ENCODE measurements at places on chromosomes 6 and 20.
A peak's percentile ranks its signal among the peaks of the same experiment; 100 is the strongest.

GRCh38 chr6:70353448-70353847, 50.6 kb upstream of the COL9A1 start:
- ATAC-seq = no peak

DNA sequence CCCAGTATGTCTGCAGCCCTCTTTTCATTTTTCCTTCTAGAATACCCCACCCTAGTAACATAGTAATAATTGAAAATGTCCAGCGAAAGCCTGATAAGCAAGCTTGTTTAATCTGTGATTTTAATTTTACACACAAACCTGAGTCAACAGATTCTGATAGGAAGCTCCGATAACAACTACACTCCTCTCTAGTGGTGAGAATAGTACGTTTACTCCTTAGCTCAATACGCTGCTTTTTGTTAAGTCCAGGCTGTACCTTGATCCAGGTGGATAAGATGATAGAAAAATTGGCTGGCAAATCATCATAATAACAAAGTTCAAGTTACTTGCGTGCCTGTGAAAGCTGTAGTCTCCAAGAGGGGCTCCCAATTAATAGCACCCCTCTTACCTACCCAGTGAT, 25.5 kb upstream of the DCBLD1 start:
- no peak for ATAC-seq

DNA sequence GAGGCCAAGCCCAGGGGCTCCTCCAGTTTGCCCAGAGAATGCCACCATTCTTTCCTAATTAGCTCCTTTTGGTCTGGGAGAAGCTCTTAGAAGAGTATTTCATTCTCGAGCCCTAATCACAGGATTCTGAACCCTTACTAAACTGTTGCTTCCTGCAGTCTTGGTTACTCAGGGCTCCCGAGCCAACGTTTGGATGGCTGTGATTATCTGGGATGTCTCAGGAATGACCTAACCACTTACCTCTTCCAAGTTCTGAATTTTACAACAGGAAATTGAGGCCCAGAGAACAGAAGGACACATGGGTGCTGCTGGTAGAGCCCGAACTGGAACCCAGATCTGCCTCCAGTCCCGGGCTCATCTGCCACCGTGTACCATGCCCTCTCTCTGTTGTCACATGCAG, 22.2 kb upstream of the PNPLA1 start:
- no peak for ATAC-seq

DNA sequence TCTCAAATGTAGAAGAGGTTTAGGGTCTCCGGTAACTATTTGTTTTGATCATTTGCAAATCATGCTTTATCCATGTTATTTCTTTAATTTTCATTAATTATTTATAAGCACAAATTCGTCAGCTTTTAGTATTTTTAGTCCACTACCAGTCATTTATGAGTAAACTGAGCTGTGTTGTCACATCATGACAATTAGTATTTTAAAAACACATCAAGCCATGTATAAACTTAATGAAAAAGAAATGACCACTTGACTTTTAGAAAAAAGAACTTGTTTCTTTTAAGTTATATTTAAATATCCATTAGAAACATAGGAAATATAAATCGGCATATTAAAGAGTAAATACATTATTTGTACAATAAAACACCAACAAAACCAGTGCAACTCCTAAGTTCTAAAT, 2.8 kb downstream of the NKX2-4 start:
- no peak for ATAC-seq

DNA sequence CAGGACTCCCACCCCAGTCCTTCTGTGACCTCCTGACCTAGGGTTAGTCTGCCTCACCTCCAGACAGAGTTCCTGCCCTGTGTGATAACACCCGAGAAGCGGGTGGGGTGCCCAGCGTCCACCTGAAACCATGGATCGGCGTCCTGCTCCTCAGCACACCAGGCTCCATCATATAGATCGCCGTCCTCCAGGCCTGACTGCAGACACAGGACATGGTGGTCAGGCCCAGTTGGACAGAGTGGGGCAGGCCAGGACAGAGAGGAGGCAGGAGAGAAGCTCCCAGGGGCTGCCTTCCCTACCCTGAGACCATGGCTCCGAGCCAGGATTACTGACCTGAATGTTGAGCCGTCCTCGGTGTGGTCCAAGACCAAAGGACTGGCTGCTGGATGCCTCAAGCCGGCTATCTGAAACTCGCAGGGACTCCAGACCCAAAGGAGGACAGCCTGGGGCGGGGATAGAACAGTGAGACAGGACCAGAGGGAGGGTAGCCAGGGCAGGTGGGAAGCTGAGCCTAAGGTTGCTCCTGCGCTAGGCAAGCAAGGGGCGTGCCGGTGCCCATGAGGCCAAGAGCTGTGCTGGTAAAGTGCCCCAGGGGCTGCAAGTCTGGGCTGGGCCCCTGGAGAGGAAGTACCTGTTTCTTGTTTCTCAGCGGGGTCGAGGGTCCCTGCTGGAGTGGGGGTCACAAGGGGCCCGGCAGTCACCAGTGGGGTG, 2.2 kb downstream of the CPXM1 start:
- no peak for ATAC-seq

- peak; percentile 34 for ATAC-seq
These were observed 192.7 kb upstream of the PMEPA1 start for GRCh38 chr20:57902473-57902872.

DNA sequence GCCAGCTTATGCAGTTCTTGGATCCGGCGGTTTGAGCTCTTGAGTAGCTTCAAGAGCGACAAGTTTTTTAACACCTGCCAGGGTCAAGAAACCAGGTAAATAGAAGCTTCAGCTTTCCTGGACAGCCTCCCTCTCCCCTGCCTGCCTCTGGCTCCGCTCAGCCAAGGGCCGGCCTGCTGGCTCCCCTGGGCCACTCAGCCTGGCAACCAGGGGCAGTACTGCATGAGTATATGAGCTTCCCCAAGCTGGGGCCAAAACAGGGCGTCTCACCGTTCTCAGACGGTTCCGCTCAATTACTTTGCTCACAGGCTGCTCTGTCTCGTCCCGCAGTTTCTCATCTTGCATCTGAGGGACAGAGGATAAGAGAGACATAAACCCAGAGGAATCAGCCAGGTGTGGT, 856 bp downstream of the TP53TG5 start:
- no peak for ATAC-seq

DNA sequence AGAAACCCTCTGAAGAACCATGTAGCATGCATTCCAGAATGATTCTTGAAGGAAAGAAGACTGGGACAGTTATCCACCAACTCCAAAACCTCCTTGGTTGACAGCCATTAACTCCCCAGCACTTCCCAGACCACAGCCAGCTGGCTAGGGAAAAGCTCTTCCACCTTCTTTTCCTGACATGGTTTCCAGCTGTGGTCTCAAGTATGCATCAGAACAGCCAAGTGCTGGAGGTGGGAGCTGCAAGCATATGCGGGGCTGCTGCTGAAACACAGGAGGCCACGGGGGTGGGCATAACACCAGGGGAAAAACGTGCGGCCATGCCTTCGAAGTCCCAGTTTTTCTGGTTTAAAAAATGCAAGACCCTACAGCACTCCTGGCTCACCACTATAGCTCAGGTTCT, 108.0 kb upstream of the FAM184A start:
- ATAC-seq = no peak

GRCh38 chr6:42297661-42298060, 80.0 kb upstream of the MRPS10 start:
- no peak for ATAC-seq

GRCh38 chr6:26536571-26537159, 1.5 kb upstream of the HMGN4 start:
- no peak for ATAC-seq

DNA sequence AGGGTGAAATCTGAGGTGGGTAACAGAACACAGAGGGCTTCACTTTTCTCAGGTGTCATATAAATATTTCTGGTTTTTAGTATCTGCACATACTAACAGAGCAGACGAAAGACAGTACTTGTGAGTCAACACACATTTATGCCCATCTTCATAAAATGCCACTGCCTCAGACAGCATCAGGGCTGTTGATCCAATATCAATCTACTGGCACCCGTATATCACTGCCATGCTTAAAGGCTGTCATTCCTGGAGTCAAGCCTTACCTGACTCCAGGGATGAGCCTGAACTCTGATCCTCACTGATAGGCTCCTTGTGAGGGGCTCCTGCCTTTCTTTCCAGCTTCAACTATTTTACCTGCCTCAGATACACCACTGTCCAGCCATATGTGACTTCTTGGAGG, 595.7 kb downstream of the TFAP2B start:
- ATAC-seq = no peak

DNA sequence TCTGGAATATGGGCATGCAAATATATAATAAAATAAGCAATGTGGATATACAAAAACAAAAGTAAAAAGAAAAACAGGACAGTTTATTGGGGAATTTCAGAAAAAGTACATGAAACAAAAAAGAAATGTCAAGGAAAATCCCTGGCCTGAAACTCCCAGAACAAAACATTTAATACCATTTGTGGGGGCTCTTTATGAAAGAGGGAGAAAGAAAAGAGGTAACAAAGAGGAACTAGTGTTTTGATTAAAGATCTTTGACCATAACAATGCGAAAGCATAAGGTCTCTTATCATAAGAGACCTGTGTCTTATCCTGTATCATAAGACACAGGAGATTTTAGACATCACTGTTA, 88.6 kb upstream of the ARID1B start:
- ATAC-seq = no peak

DNA sequence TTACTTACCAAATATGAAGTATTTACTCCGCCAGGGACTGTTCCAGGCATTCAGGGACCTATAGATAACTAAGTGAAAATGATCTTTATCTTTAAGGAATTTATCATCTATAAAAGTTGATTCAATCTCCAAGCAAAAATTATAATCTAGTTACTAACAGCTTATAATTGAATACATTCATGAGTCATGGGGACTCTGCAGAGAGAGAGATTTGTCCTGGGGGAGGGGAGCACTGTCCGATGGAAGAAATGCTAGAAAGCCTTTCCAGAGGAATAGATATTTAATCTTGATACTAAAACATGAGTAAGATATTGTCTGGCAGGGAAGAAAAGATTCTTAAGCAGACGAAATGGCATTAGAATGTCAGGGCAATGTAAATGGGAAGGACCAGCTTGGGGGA, 139.3 kb downstream of the CD164 start:
- no peak for ATAC-seq

DNA sequence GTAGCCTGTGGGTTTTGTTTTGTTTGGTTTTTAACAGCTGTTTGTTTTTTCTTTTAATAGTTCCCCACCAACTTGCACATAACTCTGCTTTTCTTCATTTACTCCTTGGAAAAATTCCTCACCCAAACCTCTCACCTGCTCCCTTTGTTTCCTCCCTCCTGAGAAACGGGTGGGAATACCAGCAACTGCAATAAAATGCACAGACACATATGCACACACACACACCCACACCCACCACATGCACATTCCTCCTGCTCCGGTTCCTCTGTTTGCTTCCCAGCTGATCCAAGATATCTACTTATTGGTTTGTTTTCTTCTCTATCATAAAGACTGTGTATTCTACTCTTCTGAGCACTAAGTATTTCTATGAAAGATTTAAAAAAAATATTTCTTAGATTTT, 161.1 kb upstream of the EPHA7 start:
- no peak for ATAC-seq

- peak; percentile 57 for ATAC-seq
These were observed 501.4 kb downstream of the BCKDHB start for GRCh38 chr6:80607811-80608391.

DNA sequence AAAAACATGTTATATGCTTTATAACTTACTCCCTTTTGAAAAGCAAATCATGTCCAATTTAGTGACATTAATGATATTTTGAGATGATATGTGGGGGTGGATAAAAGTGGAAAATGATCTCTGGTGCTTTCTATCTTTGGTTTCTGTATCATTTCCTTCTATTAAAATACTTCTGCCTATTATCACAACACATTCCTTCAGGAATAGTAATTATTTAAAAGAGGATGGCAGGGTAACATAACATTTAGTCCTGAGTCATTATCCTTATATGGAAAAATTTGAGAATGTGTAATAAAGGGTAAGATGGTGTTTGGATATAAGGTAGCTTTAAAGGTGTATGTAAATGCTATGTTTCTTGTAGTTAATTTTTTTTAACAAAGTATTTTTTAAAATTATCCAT, 657.7 kb downstream of the PHF3 start:
- no peak for ATAC-seq

DNA sequence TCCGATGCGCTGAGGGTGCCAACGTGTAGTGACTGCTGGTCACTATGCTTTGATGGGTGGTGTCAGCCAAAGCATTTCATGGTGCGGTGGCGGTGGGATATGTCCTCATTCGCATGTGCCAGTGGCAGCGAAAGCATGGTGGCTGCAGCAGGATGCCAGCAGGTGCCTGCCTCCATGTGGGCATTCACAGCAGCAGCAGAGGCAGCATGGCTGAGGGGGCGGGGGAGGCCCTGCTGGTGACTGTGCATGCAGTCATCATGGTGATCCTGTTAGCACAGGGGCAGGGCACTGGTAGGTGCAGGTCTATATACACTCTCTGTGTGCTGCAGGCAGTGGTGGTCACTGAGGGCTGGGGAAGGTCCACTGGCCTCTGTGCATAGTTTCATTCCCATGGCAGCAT, 22.0 kb downstream of the FIG4 start:
- ATAC-seq = peak; percentile 87

DNA sequence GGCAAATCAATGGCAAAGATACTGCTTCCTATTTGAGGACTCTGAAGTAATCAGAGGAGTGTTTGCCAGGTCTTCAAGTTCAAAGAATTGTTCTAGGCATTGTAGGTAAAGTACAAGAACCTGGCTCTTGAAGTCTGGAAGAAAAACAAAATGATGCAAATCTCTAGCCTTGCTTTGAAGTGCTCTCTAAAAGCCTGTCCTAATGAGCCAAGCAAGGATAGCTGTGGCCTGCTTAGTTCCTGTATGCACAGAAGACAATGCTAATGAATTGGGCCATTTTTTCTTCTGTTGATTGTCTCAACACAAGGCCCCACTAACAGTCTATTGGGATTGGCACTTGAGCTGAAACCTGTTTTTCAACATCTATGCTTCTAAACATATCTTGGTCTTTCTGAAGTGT, 165.0 kb upstream of the POU3F2 start:
- no peak for ATAC-seq

GRCh38 chr6:40355066-40355465, 232.1 kb downstream of the LRFN2 start:
- ATAC-seq = no peak
